ENCODE measurements at places on chromosomes 12 and 14.

DNA sequence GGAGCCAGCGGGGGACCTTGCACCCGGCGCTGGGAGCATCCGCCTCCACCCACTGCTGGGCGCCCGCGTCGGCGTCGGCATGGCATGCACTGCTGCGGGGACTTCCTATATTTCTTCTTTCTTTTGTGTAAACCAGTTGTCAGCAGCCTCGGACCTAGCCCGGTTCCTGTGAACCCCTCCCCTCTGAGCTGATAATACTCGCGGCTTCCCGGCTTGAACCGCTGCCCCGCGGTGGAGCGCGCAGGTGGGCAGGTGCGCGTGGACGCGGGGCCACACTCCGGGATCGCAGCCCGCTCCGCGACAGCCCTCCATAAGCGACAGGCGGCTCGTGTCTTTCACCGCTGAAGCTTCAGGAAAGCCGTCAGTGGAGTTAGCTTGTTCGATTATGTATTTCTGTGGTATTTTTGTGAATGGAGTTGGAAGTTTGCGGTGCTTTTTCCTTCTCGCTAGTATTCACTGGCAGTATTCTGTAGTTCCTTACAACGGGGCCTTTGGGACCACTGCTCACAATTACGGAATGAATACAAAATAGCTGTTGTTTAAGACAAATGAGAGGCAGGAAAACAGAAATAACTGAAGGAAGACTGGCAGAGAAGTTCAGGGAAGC, 870 bp downstream of the BMAL2 start:
- DNase-seq, result no peak

GRCh38 chr12:15712823-15713660, 76.1 kb downstream of the EPS8 start:
- no peak for DNase-seq

- no peak for DNase-seq
These were observed 6.9 kb upstream of the SVOP start for GRCh38 chr12:109027767-109028166.

GRCh38 chr12:27841392-27841882, 61.4 kb upstream of the MANSC4 start:
- no peak for DNase-seq

DNA sequence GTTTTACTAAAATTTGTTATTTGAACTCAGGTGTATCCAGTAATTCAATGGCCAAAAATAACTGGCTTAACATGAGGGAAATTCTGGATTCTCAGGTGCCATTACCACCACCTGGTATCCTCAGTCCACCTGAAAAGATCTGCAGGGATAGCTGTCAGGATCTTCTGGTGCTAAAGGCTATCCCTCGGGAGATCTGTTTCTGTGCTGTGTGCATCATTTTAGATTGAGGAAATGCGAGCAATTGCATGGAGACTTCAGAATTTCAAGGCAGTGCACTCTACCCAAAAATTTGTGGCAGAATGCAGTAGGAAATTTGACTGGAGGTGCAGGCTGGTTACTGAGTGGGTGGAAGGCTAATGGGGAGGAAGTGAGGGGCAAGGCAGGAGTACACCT, 26.4 kb downstream of the ZCCHC8 start:
- DNase-seq, result no peak

DNA sequence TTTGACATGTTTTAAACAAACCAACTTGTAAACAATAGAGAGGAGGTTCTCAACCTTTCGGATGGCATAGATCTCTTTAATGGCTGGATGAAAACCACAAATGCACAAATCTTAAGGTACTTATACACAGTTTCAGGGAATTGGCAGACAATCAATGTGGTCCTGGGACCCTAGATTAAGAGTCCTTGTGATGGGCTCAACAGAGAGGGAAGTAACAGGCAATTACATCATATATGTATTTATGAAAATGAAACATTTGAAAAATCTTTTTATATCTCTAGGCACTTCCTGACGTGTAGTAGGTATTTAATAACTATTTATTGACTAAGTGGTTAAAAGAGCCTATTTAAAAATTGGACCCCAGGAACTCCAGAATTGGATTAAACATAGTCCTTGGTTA, 897 bp downstream of the ACTR10 start:
- no peak for DNase-seq

DNA sequence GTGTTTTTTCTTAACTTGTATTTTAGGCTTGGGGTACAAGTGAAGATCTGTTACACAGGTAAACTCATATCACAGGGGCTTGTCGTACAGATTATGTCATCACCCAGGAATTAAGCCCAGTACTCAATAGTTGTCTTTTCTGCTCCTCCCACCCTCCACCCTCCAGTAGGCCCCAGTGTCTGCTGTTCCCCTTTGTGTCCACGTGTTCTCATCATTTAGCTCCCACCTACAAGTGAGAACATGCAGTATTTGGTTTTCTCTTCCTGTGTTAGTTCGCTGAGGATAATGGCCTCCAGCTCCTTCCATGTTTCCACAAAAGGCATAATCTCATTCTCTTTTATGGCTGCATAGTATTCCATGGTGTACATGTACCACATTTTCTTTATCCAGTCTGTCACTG, 166.7 kb downstream of the RIMBP2 start:
- DNase-seq, result no peak

- DNase-seq, result no peak
These were observed 204.0 kb upstream of the AVPR1A start for GRCh38 chr12:63354969-63355368.

- no peak for DNase-seq
These were observed 342.6 kb upstream of the NAV3 start for GRCh38 chr12:77488041-77488620.

DNA sequence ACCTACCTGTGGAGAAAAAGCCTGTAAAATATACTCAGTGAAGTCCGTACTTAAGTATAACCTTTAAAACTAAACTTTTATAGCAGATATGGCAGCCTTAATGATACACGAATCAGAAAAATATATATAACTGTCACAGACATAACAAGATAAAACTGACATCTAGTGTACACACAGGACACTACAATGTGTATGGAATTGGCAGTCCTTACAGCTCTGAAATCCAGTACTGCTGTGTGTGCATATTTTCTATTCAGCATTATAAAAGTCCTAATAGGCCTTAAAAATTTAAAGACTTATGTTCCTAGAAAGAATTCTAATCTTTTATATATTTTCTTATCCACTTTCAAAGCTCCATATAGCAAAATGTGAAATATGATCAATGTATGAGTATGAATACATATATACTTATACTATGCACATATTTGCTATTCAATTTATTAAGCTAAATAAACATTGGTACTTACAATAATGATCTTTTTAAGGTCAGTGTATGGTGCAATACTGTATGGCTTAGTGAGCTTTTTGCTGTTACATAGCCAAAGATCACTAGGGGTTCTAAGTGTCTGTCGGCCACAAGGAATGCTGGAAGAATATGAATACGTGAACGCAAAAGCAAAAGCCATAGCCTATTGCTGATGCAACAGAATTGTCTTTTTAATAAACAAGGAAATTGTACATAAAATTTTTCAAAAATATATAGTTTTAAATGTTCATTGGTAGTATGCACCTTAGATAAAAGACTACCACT, 69.2 kb downstream of the C2CD5 start:
- no peak for DNase-seq

DNA sequence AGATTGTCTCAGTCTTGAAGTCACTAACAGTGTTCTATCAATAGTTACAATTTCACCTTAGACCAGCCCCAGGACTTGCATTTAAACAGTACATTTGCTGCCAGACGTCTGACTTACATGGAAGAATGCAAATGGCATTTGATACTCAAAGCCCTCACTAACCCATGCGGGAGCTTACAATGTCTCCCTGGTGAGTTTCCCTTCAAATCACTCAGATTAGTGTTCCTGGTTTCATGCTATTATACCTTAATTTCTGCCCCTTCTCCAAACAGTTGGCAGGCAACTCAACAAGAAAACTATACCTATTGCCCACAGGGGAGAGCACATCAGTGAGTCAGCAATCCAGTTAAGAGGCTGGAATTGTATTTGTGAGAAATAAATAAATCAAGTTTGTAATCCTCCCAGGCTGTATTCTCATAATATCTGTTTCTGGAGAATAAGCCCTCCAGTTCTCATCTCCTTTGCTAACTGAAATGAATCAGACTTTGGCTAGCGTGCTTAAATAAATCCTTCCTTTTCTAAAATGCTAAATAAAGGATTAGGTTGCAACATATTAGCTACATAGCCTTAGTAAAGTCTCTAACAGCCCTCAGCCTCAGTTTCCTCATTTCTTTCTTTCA, 23.7 kb downstream of the GSTZ1 start:
- no peak for DNase-seq

GRCh38 chr12:69719336-69720316, 19.0 kb upstream of the RAB3IP start:
- no peak for DNase-seq

GRCh38 chr14:103624860-103625259, 4.2 kb upstream of the KLC1 start:
- DNase-seq, result peak; percentile 73

- no peak for DNase-seq
These were observed 45.9 kb upstream of the CTDSP2 start for GRCh38 chr12:57892232-57892972.

DNA sequence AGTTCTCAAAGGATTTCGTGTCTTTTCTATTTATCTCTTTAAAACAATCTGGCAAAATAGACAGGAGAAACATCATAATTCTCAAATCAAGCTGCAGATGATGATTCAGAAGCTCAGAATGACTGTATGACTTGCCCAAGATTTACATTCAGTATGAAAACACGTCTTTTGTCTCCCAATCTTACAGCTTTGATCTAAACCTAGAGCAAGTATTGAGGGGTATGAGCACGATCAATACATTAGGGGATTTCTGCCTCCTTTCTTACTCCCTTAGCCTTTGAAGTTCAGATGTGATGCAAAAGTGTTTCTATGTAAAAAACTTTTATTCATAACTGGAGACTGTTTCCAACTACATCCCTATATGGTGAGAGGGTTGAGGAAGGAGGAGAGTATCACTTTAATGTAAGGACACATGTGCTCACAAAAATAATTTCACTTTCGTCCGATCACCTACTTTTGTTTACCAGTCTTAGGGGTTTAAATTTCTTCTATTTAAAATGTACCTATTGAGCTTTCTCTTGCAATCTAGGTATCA, 454.8 kb downstream of the TMTC2 start:
- DNase-seq, result no peak

GRCh38 chr12:11954181-11954580, 116.6 kb upstream of the BCL2L14 start:
- no peak for DNase-seq

DNA sequence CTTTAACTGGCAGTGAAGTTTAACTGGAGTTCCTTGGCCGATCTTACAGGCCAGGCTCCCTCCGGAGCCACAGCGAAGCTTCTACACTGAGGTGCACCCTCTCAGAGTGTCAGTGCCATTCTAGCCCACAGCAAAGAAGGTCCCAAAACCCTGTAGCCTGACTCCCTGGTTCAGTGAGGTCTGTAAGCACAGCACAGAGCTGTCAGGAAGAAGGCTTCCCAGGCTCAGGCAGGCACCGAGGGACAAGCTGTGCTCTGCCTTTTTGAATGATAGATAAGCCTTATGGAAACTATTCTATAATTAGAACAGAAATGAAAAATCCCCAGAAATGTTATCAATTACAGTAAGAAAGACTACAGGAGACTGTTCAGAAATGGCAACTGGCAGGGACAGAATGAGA, 40.2 kb downstream of the MOK start:
- no peak for DNase-seq

- no peak for DNase-seq
These were observed 11.2 kb upstream of the EML1 start for GRCh38 chr14:99781853-99782610.

DNA sequence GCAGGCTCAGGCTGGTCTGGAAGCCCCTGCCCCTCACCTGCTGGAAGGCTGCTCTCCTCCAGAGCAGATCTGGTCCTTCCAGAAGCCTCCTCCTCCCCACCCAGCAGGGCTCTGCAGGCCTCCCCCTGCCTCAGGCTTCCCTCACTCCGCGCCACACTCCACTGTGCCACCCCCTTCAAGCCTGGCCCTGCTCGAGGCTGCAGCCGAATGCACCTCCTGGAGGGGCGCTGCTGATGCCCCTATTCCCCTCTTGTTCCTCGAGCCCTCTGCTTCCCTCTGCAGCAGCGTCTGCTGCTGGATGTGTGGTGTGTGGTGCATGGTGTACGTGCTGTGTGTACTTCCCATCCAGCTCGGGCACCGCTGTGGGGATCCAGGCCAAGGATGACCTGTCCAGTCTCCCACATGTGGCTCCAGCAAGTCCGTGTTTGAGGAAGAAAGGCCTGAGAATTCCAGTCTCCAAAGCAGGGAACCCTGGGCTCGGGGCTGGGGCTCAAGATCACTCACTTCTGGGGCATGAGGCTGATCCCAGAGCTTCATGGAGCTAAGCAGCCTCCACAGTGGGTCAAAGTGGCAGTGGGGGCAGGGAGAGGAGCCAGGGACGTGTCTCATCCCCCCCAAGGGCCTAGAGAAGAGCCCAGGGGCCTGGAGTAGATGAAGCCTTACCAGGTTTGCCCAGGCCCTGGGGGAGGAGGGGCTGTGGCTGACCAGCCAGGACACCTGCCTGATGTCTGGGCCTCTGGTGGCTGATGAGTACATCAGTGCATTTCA, 136.0 kb upstream of the C14orf180 start:
- DNase-seq, result no peak

DNA sequence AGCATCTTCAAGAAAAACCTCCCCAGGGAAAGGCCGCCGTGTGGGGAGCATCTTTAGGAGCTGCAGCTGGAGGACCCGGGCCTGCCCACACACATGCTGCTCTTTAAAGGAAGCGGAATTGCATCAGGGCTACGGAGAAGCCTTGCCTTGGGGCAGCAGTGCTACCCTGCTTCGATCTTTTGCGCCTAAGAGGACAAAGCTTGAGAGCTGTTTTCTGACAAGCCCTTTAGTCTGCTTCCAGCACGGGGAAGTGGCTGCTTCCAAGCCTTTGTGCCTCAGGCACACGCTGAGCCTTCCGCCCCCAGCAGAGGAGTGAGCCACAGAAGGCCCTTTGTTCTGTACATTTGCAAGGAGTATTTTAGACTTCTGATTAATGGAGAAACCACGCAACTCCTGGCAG, 31.5 kb downstream of the COA8 start:
- no peak for DNase-seq

- DNase-seq, result no peak
These were observed 10.2 kb upstream of the CCER1 start for GRCh38 chr12:90965204-90965603.

- DNase-seq, result no peak
These were observed 95.5 kb upstream of the USP44 start for GRCh38 chr12:95646781-95647190.

DNA sequence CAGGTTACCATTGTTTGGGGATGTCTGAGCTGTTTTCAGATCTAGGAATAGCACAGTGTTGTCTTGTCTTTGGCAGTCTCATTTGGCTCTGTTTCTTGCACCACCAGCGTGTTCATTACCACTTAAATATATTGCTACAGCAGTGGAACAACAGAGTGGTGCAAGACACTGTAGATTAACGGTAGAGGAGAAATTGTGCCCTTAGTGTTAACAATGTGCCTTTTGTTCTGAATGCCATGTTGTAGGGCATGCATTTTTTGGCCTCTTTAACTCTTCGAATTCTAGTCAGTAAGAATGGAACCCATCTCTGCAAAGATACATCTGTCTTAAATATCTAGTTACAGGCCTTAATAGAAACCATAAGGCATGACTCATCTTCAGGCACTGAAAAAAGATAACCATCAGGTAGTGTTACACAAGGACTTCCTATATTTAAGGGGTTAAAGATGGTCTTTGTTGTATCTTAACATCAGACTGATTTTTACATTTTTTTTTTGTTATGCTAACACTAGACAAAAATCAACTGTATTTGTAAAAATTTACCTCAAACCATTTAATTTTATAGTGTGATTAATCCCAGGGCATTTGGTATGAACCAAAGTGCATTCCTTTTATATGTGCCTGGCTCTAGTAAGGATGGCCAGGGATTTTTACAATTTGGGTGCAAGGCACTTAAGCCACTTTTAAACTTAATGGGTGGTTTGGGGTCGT, 12.9 kb downstream of the DYRK2 start:
- DNase-seq, result no peak
